Stimulated activated CD4-positive, alpha-beta T cell treated with anti-CD3 and anti-CD28 coated beads, Interleukin-15, amount 100 ng/mL, for 1 hour (primary cell): ENCODE measurements at places on chromosomes 5 and 9.

DNA sequence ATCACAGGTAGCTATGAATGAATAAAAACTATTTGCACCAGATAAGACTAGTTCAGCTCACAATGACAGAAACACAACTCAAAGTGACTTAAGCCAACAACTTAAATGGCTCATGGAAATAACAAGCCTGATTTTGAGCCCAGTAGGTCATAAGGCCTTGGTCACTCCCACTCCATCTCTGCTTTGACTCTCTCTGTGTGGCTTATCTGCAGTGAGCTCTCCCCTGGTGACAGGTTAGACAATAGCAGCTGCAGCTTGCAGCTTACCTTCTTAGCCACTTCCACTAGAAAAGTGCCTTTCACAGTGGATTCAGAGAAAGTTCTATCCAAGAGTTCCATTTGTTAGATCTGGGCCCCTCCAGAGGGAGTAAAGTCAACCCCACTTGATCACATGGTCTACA lies 315.7 kb downstream of the RAB3C start:
- DNase-seq, result no peak

DNA sequence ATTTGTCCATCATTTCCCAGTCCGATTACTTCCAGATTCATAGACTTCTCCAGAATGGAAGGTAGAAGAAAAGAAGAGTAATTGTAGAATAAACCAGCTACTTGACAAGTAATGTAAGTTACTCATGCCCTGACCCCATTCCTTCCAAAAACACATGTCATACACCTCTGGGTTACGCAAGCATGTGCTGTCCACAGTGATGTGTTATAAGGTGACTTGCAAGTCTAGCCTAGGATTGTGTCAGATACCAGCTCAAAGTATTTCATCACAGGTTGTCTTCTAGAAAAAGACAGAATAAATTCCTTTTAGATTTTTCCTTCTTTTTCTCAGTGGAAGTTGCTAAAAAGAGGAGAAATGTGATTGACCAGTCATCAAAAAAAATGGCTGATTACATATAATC lies 8.0 kb upstream of the TLR4 start:
- DNase-seq, result no peak

GRCh38 chr9:100819980-100820379 lies 208.5 kb upstream of the PLPPR1 start:
- no peak for DNase-seq

GRCh38 chr9:125679597-125680189 lies 27.3 kb downstream of the MAPKAP1 start:
- DNase-seq, result no peak

DNA sequence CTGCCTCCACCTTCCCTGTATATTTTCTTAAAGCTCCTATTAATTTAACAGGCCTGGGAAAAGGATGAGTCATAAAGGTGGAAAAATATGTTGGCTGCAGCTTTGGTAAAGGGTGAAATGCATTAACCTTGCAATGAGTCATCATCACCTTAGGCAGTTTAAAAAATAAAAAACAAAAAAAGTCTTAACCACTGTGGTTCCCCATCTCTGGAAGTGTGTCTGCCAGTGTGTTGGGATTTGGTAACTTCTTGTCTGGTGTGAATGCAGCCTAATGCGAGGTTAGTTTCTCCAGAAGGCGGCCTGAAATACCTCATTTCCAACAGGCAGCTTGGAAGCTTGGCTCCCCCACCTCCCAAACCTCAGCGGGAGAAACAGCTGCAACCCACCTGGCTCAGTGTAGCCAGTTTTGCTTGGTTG lies 265.3 kb upstream of the GAS1 start:
- DNase-seq, result no peak

DNA sequence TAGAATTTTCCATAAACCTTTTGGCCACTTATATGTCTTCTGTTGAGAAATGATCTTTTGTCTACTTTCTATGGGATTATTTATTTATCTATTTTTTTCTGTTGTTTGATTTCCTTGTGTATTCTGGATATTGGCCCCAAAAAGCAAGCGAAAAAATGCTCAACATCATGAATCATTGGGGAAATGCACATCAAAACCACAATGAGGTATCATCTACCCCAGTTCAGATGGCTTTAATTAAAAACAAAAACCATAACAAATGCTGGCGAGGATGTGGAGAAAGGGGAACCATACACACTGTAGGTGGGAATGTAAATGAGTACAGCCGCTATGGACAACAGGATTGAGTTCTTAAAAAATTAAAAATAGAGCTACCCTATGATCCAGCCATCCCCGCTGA lies 125.0 kb upstream of the LPCAT1 start:
- no peak for DNase-seq

DNA sequence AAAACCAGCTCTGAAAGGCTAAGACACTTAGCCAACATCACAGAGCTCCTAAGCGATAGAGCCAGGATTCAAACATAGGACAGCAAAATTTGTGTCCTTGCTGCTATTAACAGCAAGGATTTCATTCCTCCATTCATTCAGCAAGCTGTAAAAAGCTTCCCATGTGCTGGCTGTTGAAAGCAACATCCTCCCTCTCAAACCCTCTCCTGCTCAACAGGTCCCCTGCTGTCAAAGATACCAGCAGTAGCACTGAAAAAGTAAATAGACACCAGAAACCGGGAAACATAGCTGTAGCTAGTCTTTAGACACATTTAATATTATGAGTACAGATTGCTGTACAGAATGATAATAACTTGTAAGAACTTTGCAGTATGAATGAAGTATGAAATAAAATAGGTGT lies 52.6 kb upstream of the ADAMTSL1 start:
- no peak for DNase-seq

- DNase-seq, result no peak
Measured at GRCh38 chr5:5116956-5117355, 23.2 kb upstream of the ADAMTS16 start.

GRCh38 chr9:116539549-116539948 lies 147.6 kb upstream of the TRIM32 start:
- DNase-seq, result no peak

- DNase-seq, result no peak
Measured at GRCh38 chr5:41772785-41773442, 97.3 kb downstream of the OXCT1 start.

DNA sequence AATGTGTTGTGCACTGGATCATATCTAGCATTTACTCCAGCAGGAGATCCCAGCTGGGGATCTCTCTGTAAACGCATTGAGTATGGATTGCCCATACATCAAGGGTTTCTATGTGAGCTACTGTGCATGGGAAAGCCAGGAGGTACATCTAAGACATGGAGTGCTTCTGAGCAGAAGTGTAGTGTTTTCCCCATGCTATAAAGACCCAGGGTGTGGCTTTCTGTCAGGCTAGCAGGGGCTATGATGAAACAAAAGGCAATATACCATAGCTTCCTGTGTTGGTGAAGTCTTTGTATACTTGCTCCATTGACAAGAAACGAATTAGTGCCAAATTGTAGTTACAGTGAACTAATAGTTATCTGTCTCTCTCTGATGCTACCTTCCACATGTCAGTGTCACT lies 329.3 kb upstream of the TLE4 start:
- no peak for DNase-seq

- no peak for DNase-seq
Measured at GRCh38 chr9:138111607-138112006, 234.0 kb downstream of the CACNA1B start.

DNA sequence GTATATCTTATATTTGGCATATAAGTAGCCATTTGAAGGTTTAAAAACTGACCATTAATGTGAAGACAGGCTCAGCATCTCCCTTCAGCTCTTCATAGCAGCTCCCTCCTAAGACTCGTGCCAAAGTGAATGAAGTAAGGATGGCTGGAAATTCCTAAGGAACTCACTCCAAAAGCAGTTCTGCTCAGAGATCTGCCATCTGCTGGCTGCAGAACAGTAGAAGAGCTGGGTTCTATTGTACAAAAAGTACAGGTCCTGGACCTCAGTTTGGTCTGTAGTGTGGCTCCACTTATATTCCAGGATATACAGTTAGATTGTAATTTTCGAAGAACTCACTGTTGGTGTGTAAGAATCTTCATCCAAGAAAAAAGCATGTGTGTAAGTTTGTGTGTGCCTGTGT lies 104.9 kb upstream of the RUSC2 start:
- DNase-seq, result no peak

DNA sequence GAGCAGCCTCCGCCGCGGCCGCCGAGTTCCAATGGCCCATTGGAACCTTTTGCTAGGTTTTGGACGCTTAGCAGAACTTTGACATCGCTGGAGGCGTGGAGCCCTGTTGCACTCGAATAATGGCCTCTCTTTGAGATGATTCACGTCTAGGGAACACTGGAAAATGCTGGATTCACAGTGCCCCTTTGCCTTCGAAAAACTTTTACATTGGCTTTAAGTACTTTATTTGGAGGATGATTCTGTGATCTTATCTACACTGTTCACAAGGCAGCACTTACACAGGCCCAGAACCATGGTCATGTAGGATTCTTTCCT lies 536 bp upstream of the PPIC start:
- no peak for DNase-seq

GRCh38 chr9:7721291-7721690 lies 78.3 kb downstream of the DMAC1 start:
- no peak for DNase-seq

DNA sequence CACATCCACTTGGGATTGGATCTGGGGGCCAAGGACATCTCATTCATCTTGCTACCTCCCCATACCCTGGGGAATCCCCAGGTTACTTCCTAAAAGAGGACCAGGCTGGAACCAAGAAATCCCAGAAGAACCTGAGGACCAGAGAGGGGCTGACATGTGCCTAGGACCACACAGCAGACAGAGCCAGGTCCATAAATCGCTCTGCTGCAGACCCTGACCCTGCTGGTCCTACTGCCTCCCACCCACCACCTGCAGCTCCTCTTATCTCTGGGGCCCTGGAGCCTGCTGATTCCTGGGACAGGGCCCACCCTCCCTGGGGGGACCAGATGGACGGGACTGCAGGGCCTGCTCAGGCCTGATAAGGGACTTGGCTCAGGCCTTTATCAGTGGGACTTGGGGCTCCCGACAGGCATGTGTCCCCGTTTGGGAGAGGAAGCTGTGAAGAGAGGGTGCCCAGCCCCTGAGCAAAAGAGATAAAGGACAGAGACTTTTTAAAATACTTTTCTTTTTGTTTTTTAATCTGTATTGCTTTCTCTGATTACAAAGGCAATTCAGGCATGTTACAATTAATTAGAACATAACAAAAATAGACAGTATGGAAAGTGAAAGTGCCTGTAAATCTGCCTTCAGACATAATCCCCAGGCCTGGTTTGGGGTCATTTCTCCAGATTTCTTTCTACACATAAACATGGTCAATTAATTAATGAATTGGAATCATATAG lies 101.3 kb upstream of the LARP1 start:
- no peak for DNase-seq

DNA sequence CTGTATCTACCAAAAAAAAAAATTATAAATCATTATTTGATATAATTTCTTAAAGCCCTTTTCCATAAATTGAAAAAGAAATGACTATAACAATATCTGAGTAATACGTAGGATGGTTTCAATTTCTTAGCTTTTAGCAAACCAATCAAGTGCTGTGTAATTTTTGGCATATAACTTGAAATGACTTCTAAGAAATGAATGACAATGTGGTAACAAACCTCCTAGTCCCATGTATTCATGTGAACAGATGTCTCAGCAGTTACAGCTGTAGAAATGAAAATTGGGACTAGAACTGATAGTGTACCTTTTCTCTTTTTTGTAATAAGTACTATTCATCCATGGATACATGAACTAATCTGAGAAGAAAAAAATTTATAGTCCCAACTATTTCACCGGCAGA lies 307.0 kb downstream of the BNC2 start:
- no peak for DNase-seq

DNA sequence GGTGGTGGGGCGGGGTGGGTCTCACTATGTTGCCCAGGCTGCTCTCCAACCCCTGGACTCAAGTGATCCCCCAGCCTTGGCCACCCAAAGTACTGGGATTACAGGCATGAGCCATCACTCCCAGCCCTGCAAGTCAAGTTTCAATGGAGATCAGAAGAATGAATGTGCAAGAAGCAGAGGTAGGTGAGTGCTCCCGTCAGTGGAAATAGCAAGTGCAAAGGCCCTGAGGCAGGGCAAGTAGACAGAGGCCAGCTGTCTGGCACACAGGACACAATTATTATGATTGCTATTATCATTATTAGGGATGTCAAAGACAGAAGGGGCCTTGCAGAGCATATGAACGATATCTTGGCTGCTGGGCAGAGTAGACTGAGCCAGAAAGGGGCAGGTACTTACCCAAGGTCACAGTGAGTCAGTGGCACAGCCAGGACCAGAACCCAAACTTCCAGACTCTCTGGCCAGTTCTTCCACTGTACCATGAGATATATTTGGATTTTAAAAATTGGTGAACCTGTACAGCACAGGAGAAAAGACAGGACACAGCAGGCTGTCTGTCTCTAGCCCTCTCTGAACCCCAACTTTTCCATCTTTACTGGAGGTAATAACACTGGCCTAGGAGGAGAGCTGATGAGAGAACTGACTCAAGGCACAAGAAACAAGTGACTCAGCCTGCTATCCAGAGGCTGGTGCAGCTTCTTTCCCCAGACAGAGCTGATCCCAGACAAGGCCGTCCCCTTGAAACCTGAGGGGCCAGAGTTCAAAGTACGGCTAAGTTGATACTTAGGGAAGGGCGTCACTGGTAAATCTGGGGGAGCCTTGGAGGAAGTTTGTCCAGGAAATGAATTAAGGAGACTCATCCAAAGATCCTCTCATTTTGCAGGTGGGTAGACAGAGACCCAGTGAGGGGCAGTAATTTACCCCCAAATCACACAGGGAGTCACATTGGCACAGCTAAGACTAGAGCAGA lies 1.4 kb downstream of the HDHD3 start:
- no peak for DNase-seq

DNA sequence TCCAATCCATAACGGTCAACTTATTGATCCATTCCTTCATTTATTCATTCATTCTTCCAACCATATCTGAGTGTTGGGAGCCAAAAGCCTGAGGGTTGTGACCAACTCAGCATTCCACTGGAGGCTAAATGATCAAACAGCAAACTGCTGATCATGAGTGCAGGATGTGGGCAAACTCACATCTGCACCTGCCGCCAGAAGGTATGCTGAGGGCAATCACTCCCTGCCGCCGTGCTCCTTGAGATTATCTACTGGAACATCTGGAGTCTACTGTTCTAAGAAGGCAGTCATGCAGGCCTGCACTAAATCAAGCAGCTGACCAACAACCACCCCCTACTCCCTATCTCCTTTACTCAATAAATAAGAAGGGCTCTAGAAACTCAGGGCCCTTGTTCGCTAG lies 184.0 kb downstream of the TTLL11 start:
- DNase-seq, result no peak

GRCh38 chr9:123637606-123637944 lies 281.6 kb downstream of the CRB2 start:
- DNase-seq, result no peak

GRCh38 chr9:26326563-26326962 lies 566.0 kb downstream of the CAAP1 start:
- no peak for DNase-seq

- no peak for DNase-seq
Measured at GRCh38 chr9:136270173-136270705, 24.6 kb upstream of the QSOX2 start.
